Activated CD4-positive, alpha-beta T cell treated with anti-CD3 and anti-CD28 coated beads, Interleukin-2, amount 50 U/mL, for 4 hours (primary cell): ENCODE measurements at places on chromosomes 11 and 22.

DNA sequence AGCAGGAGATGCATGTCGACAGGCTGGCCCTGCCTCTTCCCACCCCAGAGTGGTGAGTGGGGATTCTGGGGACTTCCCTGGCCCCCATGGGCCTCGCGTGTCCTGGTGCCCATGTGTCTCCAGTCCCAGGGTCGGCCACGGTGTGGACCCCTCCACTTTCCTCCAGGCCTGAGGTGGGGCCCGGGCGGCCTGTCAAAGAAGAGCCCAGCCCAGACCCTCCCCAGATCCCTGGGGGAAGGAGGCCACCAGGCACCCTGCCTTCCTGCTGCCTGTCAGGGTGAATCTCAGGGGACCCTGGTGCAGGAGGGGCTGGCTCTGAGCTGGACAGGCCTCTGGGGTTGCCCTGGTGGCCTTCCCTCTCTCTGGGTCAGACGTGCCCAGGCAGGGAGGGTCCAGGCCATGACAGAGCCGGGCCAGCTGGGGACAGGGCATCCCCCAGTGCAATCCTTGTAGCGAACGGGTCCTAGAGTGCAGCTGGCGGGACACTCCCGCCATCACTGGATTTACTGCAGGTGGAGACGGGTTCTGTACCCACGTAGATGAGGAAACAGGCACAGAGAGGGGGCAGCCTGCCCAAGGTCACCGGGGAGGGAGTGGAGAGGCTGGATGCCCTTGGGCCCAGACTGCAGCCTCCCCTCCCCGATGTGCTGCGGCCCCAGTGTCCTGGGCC is 13.5 kb upstream of the MUC6 start:
- no peak for DNase-seq

GRCh38 chr11:87110443-87111131 is 72.9 kb downstream of the TMEM135 start:
- no peak for DNase-seq

DNA sequence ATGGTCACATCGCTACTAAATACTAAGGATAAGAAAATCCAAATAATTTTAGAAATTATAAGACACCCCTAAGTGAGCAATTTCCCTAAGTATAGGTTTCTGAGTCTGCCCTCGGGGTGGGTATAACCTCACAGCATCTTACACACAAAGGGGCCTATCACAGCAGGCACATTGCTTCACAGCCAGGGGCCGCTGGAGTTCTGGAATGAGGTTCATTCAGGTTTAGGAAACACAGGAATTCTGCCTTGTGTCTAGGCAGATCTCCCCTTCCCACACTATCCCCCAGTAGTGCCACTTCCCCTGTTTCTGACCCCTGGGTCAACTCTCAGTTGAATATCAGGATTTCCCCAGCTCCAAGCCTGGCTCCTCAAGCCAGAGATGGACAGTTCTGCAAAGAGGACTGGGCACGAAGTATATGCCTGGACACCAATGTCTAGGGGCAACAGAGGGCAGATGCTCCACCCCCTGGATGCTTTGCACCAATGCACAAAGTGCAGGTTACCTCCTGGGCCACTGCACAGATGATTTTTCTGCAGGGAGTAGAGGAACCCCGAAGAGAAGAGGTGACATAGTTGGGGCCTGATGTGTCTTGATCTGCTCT is 11.4 kb downstream of the TUBA8 start:
- no peak for DNase-seq

DNA sequence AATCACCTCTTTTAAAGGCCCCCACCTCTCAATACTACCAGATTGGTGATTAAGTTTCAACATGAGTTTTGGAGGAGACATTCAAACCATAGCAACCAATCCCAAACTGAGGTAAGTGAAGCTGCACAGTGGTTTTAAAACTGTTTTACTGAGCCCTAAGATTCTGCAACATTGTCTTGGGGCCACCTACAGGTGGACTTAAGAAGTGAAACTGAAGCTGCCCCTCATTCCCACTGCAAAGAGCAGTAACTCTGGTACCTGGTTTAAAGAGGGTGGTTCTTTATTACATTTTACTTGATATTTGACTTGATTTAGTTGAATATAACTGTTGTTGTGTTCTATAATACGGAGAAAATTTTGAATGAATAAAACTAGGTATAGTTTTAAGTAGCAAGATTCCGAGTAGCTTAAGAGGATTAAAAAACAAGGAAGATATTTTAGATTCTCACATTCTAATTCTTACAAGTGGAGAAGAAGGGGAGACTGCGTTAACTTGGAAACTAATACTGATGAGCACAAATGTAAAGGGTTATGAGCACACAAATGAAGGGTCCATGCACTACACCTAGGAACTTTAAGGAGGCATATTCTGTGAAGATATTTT is 26.7 kb downstream of the SYT9 start:
- no peak for DNase-seq

- no peak for DNase-seq
Observed at GRCh38 chr11:64126371-64126770, 39.5 kb downstream of the MACROD1 start.

DNA sequence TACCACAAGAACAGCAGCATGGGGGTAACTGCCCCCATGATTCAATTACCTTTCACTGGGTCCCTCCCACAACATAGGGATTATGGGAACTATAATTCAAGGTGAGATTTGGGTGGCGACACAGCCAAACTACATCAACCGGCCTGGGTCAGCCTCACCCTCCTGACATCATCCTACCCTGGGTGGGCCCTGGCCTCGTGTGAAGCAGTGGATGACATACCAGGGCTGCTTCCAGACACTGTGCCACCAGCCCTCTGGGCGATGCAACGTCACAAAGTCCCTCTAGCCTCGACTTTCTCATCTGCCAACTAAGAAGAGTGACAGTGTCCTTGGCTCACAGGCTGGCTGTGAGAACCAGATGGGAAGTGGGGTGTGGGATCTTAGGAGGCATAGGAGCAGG is 8.7 kb upstream of the TPCN2 start:
- DNase-seq = no peak

GRCh38 chr11:45899448-45900174 is 7.5 kb downstream of the FREY1 start:
- peak; percentile 47 for DNase-seq
